ENCODE measurements at places on chromosomes 3 and 15. TPM values are rescaled to one million over a fixed set of nuclear protein-coding genes. Genes with fewer than 3 reads are reported as not detected.

DNA sequence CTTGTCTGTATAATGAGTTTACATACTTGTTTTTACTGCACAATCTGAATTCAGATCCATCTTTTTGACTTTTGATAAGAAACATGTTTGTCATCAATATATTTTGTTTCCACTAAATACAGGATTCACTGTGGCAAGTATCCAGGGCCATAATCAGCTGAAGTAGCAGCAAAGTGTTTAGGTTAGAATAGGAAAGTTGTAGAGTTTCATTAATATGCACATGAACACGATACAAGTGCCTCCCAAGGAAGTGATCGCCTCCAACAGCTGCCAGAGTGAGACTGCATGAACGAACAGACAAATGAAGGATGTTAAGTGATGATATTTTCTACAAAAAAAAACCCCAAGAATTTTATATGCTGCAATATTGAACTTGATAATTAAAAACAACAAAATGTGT lies 204.3 kb downstream of the TBL1XR1 start:
- no peak overlapping the region for H3K27ac ChIP-seq
- no peak for DNase-seq
- no peaks in the 10 kb centered on the region for H3K27me3 ChIP-seq
- no peak overlapping the region for H3K4me3 ChIP-seq
- H3K36me3 ChIP-seq: no peaks in the 10 kb centered on the region

GRCh38 chr3:157938154-157938779 lies 168.0 kb downstream of the SHOX2 start:
- H3K27me3 ChIP-seq: no peaks in the 10 kb centered on the region
- H3K4me1 ChIP-seq: no peaks in the 10 kb centered on the region
- no peak overlapping the region for H3K4me3 ChIP-seq

- no peak overlapping the region for H3K4me3 ChIP-seq
- no peaks in the 10 kb centered on the region for H3K27me3 ChIP-seq
- DNase-seq: no peak
- no peaks in the 10 kb centered on the region for H3K36me3 ChIP-seq
Measured at GRCh38 chr3:182491577-182491976, 301.7 kb upstream of the ATP11B start.

Gene ACAN
- total RNA-seq: not detected

Gene SLC2A2
- total RNA-seq: not detected

DNA sequence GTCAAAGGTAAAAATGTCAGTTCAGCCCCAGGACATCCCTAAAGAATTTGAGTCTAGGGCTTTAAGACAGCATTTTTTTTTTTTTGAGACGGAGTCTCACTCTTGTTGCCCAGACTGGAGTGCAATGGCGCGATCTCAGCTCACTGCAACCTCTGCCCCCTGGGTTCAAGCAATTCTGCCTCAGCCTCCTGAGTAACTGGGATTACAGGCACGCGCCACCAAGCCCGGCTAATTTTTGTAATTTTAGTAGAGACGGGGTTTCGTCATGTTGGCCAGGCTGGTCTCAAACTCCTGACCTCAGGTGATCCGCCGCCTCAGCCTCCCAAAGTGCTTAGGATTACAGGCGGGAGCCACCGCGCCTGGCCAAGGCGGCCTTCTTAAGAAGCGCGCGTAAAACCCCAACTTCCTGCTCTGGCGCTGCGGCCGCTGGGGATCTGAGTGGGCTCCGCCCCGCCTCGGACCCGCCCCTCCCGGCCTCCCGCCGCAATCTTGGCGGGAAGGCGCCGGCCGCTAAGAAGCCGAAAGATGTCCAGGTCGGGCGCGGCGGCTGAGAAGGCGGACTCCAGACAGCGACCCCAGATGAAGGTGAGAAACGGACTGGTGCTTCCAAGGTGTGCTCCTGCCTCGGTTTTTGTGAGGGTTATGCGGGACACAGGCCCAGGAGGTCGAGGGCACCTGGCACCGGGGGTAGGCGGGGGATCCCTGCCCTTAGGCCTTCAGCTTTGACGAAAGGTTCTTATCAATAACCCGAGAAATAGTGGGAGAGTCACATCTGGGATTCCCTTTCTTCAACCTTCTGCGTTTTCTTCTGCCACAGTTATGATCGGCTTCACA lies at the start of gene WDR76:
Gene WDR76, plus strand, starts transcription at position 495 of the 834 bp plus-strand sequence. Its CDS starts 31 bp downstream, at position 526.
- peak within 1 kb of the TSS; percentile 43 for H3K4me3 ChIP-seq
- H3K27ac ChIP-seq: peak within 1 kb of the TSS; percentile 59
- no peaks in the 10 kb centered on the region for H3K36me3 ChIP-seq
- DNase-seq: peak; percentile 79
- peaks cover 10% of the 10 kb centered on the region for H3K4me1 ChIP-seq
- H3K27me3 ChIP-seq: no peaks in the 10 kb centered on the region

Gene P2RY12
- 1.4 TPM for total RNA-seq

GRCh38 chr15:48031466-48031865 lies 89.3 kb upstream of the SLC24A5 start:
- H3K36me3 ChIP-seq: no peaks in the 10 kb centered on the region
- no peaks in the 10 kb centered on the region for H3K4me1 ChIP-seq
- H3K27me3 ChIP-seq: no peaks in the 10 kb centered on the region
- no peak overlapping the region for H3K27ac ChIP-seq
- no peak for DNase-seq

DNA sequence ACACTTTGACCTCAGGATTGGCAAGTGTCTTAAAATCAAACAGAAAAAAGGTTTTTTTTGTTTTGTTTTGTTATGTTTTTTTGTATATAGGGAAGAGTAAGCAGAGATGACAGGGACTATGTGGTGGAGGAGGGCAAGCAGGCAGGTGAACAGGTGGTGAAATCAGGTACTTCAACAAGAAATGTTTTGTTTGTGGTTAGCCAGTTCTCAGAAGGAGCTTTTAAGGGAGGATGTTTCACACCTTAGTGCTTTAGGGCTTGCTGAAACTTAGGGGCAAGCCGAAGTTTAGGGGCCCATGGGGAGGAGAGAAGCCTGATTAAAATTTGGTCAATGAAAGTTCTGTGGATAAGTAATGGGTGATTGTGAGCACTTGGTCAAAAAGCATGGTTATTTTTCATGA lies 370.7 kb upstream of the SLCO3A1 start:
- H3K27me3 ChIP-seq: no peaks in the 10 kb centered on the region
- no peaks in the 10 kb centered on the region for H3K4me1 ChIP-seq
- H3K4me3 ChIP-seq: no peak overlapping the region
- no peak overlapping the region for H3K27ac ChIP-seq
- no peak for DNase-seq
- H3K36me3 ChIP-seq: no peaks in the 10 kb centered on the region

DNA sequence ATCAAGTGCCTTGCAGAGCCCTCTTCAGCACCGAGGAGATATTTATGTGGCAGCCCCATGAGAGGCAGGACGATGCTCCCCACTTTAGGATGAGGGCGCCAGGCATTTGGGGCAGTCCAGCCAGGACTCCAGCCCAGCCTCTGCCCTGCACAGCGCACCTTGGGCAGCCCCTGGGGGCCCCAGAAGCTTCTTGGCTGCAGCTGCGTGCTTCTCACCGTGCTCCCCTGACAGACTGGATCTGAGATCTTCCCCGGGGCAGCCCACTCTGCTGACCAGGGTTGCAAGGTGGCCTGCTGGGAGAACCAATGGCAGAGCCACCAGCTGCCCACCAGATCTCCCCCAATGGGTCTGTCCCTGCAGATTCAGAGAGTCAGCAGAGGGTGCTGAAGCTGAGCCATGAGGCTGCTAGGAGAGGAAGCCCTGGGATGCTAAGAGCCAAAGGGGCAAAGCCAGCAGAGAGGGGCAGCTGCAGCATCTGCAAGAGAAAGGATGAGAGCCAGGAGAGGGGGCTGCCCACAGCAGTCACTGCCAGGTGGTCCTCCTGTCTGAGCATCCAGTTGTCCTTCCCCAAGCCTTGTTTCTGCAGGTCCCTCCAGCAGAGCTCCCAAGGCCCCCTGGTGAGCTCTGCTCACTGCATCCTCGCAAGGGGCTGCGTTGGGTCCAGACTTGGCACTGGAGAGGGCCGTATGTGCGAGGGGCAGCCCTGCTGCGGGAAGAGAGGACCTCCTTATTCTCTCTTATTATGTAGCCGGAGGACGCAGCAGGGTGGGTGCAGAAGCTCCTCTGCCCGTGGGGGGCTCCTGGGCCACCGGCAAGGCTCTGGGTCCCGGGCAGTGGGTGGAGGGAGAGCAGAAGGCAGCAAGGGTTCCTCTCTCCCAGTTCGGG lies 14.7 kb upstream of the KLF13 start:
- DNase-seq: no peak
- H3K27ac ChIP-seq: no peak overlapping the region

- H3K36me3 ChIP-seq: no peaks in the 10 kb centered on the region
- no peak overlapping the region for H3K4me3 ChIP-seq
- DNase-seq: no peak
- H3K27ac ChIP-seq: no peak overlapping the region
Measured at GRCh38 chr15:89802231-89802928, 12.3 kb downstream of the ANPEP start.

GRCh38 chr3:150407808-150408220 lies 284 bp upstream of the TSC22D2 start:
- H3K27ac ChIP-seq: peak overlapping the region; percentile 100
- H3K27me3 ChIP-seq: no peaks in the 10 kb centered on the region
- peak overlapping the region; percentile 78 for H3K4me3 ChIP-seq
- no peak for DNase-seq
- H3K36me3 ChIP-seq: no peaks in the 10 kb centered on the region
- no peaks in the 10 kb centered on the region for H3K4me1 ChIP-seq

DNA sequence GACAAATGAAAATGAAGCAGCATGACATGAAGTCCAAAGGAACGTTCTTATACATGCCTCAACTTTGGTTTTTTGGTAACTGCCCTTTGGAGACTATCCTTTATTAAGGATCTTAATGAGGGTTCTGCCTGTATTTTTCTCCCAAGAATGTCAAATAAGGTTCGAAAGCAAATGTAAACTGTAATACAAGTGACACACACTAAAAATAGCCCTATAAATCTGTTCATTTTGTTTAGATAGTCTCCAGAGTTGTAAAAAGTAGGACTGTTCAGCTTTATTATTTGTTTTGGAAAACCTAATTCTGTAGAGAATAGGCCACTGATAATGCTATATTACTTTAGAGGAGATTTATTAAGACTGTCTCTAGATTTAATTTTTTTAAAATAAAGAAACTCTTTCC lies 80.5 kb upstream of the CDIN1 start:
- H3K4me1 ChIP-seq: no peaks in the 10 kb centered on the region
- DNase-seq: no peak
- H3K27me3 ChIP-seq: no peaks in the 10 kb centered on the region
- no peak overlapping the region for H3K4me3 ChIP-seq

Gene MUSTN1
- 8.6 TPM for total RNA-seq

Gene LMAN1L
- not detected for total RNA-seq

Measured in ovary (tissue), 10 donors.